ENCODE measurements at places on chromosomes 2 and 18.

DNA sequence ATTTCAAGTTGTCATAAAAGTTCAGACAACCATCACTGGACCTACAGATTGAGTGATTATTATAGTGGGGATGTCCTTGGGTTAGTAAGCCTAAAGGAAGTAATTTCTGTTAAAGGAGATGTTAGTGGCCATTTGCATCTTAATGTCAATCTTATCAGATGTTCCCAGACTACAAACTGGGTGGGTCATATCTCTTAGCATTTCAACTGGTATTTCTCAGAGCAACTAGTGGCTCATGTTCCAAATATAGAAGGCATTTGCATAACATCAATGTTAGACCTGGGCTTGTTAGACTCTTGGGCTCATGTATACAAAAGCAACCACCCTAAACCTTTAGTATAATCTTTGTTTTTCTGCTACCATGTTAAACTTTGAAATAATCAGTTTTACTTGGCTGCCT, 17.9 kb downstream of the PLEKHA3 start:
- DNase-seq: no peak

DNA sequence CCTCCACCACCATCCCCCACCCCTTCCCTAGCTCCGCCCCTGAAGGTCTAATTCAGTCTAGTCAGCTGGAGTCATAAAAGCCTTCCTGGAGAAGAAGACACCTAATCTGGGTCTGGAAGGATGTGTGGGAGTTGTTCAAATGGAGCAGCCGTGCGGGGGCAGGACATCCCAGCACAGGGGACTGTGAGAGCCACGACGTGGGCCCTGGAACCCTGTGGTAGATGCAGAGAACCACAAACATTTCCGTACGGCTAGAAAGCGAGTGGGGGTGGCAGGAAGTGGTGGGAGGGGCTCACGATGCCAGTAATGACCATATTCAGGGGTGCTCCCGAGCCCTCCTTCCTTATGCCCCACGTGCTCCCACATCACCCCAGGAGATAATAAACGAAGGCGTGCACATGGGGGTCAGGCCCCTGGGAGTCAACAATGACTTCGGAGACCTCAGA, 20.9 kb upstream of the COL6A3 start:
- no peak for DNase-seq

DNA sequence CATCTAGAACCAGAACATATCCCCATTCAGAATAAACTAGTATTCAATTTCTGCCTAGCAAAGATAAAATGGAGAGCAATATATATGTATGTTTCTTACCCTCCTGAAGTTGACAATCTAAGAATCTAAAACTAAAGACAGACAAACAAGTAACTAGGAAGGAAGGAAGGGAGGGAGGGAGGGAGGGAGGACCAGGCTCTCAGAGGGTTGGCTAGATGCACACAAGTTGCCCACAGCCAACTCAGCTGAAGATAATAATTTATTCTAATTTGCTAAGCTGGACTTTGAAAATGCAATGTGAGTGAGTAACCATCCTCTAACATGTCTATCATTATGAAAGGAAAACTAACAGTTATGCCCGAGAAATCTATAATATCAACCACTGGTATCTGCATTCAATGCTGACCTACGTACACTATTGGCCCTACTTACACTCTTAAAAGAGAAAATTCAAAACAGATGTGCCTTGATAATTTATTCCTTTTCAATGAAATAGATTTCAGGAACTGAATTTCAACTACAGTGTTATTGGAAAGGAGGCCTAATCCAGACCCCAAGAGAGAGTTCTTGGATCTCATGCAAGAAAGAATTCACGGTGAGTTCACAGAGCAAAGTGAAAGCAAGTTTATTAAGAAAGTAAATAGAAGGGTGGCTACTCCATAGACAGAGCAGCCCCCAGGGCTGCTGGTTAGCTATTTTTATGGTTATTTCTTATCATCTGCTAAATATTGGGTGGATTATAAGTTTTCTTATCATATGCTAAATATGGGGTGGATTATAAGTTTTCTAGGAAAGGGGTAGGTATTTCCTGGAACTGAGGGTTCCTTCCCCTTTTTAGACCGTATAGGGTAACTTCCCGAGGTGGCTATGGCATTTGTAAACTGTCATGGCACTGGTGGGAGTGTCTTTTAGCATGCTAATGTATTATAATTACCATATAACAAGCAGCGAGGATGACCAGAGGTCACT, 288.5 kb upstream of the SLC39A10 start:
- no peak for DNase-seq

DNA sequence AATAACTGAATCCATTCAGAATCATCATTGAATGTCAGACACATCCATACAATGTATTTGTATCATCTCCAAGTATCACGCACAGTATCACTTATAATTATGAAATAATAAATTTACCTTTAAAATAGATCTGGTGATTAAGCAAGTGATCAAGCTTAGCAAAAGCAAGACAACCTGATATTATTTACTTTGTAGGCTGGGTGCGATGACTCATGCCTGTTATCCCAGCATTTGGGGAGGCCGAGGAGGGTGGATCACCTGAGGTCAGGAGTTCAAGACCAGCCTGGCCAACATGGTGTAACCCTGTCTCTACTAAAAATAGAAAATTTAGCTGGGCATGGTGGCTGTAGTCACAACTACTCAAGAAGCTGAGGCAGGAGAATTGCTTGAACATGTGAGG, 421.0 kb upstream of the NETO1 start:
- no peak for DNase-seq

- DNase-seq: no peak
Observed at GRCh38 chr2:236642125-236642524, 72.5 kb downstream of the ACKR3 start.

DNA sequence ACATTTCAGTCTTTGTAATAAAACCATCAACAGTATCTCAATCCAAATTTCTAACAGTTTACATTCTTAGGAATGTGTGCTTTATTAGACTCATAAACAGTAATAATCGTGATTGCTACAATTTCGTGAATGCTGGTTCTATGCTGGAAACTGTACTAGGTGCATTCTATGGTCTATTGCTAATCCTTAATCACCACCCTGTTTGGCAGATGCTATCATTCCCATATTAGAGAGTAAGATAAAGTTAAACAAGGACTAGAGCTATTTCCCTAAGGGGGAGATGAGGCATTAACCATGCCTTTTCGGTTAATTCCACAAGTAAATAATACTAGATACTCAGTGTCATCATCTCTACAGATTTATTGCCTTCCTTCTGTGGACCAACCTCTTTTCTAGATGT, 244.0 kb downstream of the PAX3 start:
- no peak for DNase-seq

DNA sequence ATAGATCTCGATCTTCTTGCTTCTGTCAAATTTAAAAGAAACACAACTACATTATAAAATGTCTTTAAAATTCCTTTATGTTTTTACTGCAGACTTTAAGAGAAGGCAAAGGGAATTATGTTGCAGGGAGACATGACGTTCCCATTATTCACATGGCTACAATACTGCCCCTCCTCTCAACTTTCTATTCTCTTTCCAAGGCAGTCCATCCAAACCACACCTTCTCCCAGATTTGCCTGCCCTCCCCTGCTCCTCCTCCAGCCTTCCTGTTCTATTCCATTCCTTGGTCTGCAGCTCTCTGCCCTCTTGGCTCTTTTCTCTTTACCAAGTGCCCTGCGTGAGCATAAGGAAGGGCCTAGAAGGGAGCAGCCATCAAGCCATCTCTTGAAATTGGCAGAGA, 61.3 kb downstream of the NABP1 start:
- no peak for DNase-seq

DNA sequence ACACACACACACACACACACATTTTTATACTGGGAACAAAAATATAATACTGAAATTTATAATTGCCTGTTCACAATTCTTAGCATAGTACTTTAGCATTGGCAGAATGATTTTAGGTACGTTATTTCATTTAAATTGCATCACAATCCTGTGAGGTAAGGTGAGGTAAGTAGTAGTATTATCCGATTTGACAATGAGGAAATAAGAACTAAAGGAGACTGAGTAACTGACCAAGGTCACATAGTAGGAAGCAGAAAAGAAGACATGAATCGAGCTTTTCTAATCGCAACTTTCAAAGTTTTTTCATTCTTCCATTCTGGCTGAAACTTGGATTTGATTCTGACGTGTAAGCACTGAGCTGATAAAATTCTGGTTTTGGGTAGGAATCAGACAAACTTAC, 351.2 kb downstream of the KIAA1328 start:
- DNase-seq: no peak

GRCh38 chr2:68992933-68993332, 18.5 kb downstream of the GKN1 start:
- no peak for DNase-seq

GRCh38 chr2:134301928-134302260, 48.0 kb downstream of the MGAT5 start:
- DNase-seq: no peak

DNA sequence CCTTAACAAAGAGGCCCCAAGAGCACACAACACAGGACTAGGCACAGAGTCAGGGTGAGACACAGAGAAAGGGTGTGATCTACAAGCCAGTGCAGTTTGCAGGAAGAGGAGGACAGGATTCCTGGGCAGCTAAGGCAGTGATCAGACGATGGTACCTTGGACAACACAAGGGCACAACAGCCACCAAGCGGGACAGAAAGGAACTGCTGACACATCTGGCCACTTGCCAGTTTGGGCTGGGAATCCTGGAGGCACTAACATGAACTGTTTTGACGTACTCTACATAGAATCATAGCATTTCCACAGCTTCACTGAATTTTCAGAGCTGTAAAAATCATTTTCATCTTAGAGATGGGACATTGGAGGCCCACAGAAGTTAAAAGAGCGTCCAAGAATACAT, 221.5 kb upstream of the SLC35G4 start:
- DNase-seq: no peak

DNA sequence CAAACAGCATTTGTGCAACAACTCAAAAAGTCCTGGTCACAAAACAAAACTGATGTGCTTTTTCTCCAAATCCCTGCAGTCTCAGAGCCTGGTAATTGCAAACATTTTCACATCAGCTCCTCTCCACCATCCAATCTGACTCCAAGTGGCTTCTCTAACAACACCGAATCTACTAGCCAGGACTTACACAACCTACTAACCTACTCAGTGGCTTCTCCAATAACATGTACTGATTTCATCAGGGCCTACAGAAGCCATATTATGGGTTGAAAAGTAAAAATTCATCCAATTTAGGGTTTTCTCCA, 104.3 kb downstream of the COLEC12 start:
- DNase-seq: no peak

GRCh38 chr2:70344195-70344594, 42.3 kb upstream of the FAM136A start:
- DNase-seq: no peak

DNA sequence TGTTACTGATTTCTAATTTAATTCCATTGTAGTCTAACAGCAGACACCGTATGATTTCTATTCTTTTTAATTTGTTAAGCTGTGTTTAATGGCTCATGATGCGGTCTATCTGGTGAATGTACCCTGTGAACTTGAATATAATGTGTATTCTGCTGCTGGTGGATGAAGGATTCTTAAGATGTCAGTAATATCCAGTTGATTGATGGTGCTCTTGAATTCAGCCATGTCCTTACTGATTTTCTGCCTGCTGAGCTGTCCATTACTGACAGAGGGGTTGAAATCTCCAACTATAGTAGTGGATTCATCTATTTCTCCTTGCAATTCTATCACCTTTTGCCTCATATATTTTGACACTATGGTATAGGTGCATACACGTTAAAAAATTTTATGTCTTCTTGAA, 373.3 kb upstream of the RAB12 start:
- no peak for DNase-seq

DNA sequence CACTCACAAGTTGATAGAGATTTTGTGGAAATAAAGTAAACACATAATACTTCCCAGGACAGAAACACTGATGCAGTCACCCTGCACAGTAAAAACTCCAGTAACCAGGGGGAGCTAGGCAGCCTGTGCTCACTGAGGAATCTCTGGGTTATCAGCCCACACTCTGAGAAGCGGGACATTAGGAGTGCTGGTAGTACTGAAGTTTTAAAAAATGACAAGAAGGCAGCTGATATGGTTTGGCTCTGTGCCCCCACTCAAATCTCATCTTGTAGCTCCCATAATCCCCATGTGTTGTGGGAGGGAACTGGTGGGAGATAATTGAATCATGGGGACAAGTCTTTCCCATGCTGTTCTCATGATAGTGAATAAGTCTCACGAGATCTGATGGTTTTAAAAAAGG, 31.4 kb downstream of the KCTD1 start:
- no peak for DNase-seq

DNA sequence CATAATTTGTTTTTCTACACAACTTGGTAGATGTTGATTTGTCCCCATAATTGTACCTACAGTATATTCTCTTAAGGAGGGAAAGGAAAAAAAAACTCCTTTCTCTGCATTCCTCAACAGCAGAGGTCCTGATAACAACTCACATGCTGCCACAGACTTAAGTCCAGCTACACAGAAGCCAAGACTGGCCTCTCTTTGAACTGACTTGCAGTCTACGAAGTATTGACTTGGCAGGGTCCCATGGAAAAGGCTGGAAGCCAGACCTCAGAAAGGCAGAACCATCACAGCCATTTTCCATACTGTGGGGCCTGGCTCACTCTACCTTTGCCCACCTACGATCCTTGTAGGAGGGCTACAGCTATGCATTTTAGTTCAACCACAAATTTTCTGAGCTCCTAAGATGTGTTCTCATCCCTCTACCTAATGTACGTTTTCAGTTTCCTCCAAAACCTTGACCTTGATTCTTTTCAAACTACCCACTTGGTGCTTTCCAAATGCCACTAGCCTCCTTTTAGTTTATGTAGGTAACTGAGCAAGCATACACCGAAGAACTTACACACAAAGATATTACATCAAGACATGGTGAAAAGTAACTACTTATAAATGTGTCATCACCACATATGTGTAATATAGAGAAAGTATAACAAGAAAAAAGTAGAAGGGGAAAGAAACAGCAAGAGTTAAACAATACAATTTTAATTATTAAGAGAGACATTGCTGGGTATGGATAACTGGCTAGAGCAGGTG, 12.2 kb downstream of the LONRF2 start:
- no peak for DNase-seq

DNA sequence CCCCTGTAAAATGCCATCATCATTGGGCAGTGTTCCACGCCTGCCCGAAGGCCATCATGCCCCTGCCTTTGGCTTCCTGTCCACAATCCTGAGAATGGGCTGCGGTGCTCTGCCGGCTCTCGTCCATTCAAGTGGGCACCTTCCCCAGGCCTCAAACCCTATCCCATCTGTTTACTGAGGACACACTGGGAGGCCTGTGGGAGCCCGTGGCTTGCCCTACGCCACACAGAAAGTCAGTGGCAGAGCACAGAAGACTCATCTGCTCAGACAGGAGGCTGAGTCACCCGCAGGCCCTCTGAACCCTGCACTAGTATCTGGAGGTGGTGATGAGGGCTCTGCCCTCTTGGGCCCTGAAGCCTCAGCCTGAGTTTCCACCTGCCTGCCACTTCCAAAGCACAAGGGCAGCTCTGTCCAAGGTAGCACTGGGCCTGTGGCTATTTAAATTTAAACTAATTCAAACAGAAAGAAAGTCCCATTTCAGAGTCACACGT, 19.1 kb upstream of the ANKRD53 start:
- no peak for DNase-seq

DNA sequence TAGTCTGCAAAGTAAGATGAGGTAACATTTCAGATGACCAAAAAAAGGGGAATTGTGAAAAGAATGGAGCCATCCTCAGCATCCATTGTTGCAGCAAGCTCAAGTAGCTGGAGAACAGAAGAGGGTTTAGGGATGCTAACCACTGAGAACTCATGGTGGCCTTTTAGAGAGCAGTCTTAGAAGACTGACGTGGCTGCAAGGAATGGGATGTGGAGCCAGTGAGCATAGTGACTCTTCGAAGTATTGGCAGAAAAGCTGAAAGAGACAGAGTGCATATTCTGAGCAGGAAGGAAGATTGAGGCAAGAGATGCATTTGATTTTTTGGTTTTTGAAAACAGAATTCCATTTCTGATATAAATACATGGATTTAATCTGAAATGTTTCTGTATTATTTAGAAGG, 151.2 kb downstream of the UBE2E3 start:
- no peak for DNase-seq

All from non-pigmented ciliary epithelial cell (primary cell).